ENCODE measurements at places on chromosomes 3 and 15.
A peak's percentile ranks its signal among the peaks of the same experiment; 100 is the strongest.

- no peak for DNase-seq
These were observed 317.2 kb upstream of the PROK2 start for GRCh38 chr3:72102112-72102616.

DNA sequence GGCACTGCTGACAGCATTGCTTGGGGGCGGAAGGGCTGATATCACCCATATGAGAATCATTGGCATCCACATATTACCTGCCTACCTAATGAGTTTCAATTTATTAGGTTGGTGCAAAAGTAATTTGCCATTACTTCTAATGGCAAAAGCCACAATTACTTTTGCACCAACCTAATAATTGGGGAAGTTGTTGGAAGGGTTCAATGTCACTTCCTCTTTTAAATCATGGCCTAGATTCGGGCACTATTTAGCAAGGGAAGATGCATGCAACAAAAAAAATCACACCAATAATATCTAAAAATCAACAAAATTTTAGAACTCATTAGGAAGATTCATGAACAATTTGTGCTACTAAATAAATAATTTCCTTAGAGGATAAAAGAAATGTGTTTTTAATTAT lies 56.0 kb upstream of the AGTR1 start:
- DNase-seq: no peak

GRCh38 chr15:41254560-41254959 lies 23.5 kb downstream of the CHP1 start:
- DNase-seq: no peak

DNA sequence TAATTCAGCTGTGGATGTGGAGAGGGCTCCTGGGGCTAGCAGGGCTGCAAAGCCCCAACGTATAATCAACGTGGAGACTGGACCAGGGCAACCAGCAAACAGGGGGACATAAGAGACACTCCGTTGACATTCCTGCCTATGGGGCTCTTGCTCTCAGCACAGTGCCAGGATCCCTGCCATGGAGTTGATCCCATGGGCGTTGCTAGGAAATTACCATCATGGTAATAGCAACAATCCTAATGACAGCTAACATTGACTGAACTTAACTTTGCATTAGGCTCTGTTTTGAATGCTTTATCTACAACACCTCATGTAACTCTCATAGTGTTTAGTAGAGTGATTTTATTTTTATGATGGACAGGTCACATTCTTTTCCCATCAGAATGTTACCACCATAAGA lies 16.9 kb downstream of the GASK1A start:
- no peak for DNase-seq

GRCh38 chr15:52150871-52151270 lies 38.3 kb upstream of the BCL2L10 start:
- DNase-seq: no peak

GRCh38 chr15:68555679-68556037 lies 23.1 kb upstream of the CORO2B start:
- no peak for DNase-seq

- DNase-seq: no peak
These were observed 463.1 kb upstream of the GOLIM4 start for GRCh38 chr3:168558728-168559411.

DNA sequence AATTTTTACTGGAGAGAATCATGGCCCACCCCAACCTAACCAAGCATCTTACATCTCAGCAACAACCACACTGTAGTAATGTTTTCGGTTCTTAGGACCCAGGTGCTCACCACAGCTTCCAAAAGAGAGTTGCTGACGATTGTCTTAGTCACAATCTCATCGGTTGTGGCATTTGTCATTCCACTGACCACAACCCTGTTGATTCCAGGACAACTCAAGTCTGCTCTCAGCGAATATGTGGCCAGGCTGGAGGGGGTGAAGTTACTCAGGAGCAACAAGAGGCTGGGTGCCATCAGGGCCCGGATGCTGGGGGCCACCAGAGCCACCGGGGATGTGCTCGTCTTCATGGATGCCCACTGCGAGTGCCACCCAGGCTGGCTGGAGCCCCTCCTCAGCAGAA lies 25.9 kb downstream of the GALNT15 start:
- DNase-seq: no peak

DNA sequence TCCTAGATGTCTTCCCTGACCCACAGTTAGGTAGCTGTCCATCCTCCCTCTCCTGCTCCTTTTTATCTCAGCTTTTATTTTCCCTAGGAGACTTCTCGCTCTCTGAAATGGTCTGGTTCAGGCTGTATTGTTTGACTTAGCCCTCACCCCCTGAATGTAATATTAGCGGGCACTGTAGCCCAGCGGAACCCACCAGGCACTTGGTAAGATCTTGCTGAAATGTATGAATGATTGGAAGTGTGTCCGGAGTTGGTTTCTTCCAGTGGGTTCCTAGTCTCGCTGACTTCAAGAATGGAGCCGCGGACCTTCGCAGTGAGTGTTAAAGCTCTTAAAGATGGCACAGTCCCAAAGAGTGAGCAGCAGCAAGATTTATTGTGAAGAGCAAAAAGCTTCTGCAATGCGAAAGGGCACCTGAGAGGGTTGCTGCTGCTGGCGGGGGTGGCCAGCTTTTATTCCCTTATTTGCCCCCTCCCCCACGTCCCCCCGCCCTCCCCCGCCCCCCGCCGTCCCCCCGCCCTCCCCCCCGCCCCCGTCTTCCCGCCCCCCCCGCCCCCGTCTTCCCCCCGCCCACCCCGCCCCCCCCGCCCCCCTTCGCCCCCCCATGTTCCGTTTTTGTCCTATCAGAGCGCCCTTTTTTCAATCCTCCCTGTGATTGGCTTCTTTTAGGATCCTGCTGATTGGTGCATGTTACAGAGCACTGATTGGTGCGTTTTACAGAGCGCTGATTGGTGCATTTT lies 694 bp upstream of the EEFSEC start:
- peak; percentile 77 for DNase-seq

GRCh38 chr3:58078610-58079009 lies 70.4 kb downstream of the FLNB start:
- DNase-seq: no peak

GRCh38 chr3:124856677-124857076 lies 30.5 kb downstream of the ITGB5 start:
- DNase-seq: no peak

DNA sequence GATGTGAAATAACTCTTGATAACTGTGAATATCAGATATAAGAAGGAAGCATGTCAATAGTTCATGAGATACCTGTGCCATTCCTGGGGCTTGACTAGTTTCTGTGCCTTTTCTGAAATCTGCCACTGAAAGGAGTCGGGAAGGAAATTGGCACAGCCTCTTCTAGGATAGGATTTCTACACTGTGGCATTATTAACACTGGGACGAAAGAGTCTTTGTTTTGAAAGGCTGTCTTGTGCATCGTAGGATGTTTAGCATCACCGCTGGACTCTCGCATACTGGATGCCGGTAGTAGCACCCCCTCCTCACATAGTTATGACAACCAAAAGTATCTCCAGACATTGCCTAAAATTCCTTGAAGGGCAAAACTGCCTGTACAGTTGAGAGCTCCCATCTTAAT lies 77.9 kb upstream of the SAMMSON start:
- no peak for DNase-seq

DNA sequence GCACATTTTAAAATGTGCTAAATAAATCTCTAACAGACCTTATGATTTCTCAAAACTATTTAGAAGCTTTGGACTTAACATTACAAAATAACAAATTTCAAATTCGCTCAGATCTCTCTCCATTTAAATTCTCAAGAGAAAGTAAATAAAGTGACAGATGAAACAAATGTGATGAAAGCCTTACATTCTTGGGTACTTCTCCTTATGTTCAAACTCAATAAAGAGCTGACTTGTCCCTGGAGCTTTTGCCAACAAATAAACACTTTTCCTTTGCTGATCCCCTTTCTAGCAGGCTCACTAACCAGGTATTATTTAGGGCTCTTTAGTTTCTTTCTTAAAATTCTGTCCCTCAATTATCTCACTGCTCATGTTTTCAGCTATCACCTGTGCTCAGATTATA lies 259.1 kb upstream of the ARPP21 start:
- DNase-seq: no peak

DNA sequence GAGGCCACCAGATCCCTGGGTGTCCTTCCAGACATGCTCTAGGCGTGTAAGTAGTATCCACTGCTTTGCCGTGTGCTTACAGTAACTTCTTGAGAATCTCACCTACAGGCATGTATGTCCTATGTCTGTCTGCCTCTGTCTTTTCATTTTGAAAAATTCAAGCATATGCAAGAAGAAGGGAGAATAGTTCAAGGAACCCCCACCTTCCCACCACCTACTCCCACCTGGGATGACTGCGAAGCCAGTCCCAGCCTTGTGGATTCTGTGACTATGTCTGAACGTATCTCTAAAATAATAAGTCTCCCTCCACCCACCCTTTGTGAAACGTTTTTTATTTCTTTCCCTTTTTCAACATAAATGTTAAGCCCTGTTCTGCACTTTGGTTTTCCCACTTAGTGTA lies 15.0 kb downstream of the CHST13 start:
- no peak for DNase-seq

GRCh38 chr3:107657971-107658370 lies 135.2 kb downstream of the BBX start:
- peak; percentile 62 for DNase-seq

DNA sequence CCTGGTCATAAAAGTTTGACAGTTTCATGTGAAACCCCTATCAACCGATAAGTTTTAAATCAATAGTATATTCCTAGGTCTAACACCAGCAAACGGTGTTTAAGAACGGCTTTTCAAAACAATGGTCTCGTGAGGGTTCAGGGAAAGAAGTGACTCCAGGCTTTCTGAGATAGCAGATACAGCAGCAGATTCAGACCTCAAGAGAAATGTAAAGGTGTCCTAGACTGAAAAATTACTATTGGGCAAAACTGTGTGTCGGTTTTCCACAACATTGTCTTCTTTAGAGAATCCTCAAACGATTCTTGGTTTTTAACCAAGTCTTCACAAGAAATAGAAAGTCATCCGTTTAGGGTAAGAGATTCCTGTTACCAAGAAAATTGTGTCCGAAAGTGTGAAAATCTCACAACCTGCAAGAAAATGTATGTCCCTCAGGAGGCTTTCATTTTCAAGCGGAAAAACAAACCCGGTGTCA lies 1.2 kb downstream of the SETD2 start:
- DNase-seq: peak; percentile 24
